ENCODE measurements at places on chromosomes 6 and 20.
A peak's percentile ranks its signal among the peaks of the same experiment; 100 is the strongest.

DNA sequence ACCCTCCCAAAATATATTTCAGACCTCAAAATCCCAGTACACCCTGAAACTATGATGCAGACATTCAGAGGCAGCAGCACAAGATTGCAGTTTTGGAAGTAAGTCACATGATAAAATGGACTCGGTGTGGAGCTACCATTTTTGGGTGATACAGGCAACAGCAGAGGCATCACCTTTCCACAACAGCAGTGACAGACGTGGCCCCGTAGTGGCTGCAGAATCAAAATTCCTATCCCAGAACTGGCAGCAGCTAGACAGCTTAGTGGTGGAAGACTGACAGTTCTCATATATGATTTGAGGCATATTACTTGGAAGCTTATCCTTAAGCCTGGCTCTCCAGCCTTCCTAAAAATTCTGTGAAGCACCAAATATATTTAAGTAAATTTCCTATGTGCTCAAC is 19.9 kb downstream of the PLN start:
- no peak for DNase-seq

DNA sequence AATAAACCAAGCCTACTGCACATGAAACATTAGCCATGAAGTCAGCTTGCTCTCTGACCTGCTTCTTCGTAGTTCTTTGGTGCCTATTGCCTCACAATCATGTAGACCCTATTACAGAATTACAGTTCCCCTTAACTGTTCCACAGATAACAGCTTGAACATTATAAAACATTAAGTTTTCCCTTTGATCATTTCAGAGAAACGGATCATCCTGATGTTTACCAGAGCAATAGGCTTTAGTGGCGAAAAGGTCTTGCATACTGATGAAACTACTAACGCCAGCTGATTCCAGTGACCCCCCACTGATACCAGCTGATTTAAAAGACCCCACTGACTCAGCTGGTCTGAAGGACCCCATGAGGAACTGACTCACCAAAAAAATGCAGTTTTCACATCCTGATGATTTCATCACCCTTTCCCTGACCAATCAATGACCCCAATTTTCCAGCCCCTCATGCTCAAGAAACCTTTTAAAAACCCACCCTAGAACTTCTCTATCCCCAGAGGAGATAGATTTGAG is 39.4 kb upstream of the MLIP start:
- DNase-seq = no peak

DNA sequence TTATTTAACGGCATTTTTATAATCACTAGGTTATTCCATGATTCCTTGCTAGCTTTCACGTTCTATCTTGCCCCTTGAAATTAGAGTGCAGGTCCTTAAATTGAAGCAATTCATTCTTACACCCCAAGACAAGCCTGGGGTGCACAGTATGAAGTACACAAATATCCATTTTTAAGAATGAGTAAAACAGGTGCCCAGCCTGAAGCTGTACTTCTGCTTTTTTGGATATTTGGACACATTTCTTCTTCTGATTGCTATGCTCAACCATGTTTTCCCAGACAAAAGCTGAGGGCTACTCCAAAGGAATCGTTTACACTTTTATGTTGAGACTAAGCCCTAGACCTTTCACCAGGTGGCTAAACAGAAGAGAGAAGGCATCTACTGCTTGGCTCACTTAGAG is 7.9 kb upstream of the TAGAP start:
- DNase-seq = no peak

DNA sequence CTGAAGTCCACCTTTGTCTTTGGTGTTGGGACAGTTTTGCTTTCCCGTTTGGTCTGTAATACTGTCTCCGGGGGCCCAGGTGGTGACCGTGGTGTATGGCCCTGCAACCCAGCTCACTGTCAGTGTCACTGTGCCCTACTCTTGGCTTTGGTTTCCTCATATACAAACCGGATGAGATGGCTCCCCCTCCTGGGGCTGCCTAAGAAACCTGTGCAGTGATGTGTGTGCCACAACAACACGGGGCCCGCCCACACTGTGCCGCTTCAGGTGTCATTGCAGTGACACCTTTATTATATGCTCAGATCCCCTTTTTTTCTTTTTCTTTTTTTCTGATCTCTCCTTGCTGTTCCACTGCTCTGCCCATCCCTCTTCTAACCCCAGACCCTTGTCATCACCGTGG is 73.9 kb downstream of the RAMACL start:
- no peak for DNase-seq

- no peak for DNase-seq
Observed at GRCh38 chr6:166925141-166925996, 31.0 kb downstream of the RNASET2 start.

GRCh38 chr6:111652156-111652555 is 46.5 kb upstream of the TRAF3IP2 start:
- no peak for DNase-seq

DNA sequence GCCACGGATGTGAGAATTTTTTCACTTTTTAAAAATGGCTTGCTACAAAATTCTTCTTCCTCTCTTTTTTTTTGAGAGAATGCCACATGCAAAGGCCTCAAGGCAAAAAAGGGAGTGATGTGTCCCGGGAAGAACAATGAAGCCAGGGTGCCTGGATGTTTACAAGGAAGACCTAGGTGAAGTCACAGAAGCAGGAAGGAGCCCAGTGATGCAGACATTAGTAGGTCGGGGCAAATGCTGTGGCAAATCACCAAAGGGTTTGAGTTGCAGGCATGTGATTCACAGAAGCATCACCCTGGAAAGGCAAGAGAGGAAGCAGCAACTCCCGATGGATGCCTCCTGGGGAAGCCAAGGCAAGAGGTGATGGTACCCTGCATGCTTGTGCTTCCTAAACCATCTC is 46.8 kb downstream of the FARS2 start:
- no peak for DNase-seq

GRCh38 chr20:31974951-31975487 is 7.1 kb downstream of the XKR7 start:
- peak; percentile 56 for DNase-seq

- no peak for DNase-seq
Observed at GRCh38 chr20:38222923-38223742, 37.4 kb downstream of the KIAA1755 start.

DNA sequence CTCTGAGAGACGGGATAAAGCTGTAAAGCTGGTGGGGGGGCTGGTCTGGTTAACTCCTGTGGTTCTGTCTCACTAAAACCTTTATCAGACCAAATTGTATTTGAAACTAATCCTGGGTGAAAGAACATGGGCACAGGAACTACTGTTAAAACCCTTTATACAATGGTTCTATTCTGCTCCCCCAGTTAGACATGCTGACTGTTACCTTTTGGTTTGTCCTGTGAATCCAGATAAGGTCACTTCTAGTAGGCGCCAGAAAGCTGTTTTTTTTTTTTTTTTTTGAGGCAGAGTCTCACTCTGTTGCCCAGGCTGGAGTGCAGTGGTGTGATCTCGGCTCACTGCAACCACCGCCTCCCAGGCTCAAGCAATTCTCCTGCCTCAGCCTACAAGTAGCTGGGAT is 29.7 kb downstream of the GSTA4 start:
- DNase-seq = no peak

Measured in NCI-H2227 treated with DMSO at 0.1 percent for 48 hours (cell line).